ENCODE measurements at places on chromosomes 2 and 18.

DNA sequence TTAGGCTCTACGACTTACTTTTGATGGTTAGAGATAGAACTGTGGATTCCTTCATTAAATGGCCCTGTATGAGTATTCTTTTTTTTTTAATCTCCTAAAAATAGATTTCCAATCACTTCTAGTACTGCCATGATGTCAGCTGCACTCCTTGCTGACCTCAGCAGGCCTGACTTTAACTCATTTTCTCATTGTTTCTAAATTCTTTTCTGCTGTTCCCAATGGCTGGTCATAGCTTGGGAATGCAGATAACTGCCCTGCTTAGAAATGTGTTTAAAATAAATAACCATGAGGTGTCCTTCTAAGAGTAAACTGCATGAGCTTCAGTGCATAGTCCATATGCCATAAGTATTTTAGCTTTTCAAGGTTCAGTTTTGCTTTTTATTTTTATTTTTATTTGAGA, 15.7 kb downstream of the CCDC85A start:
- DNase-seq, result no peak

GRCh38 chr2:207274530-207275189, 108.9 kb upstream of the KLF7 start:
- DNase-seq, result no peak

DNA sequence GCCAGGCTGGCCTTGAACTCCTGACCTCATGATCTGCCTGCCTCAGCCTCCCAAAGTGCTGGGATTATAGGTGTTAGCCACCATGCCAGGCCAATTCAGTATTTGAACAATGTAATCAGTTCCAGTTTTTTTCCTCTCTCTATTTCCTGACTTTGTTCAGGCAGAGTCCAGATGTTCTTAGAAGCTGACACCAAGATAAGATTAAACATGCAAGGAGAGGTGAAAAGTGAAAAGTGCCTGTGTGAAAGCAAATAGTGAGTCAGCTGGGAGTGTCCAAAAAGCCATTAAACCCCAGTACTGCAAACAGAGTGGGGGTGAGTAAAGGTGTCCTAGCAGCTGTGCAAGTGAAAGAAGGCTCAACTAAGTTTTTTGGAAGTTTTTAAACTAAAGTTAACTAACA, 231.5 kb downstream of the PTH2R start:
- DNase-seq, result no peak

DNA sequence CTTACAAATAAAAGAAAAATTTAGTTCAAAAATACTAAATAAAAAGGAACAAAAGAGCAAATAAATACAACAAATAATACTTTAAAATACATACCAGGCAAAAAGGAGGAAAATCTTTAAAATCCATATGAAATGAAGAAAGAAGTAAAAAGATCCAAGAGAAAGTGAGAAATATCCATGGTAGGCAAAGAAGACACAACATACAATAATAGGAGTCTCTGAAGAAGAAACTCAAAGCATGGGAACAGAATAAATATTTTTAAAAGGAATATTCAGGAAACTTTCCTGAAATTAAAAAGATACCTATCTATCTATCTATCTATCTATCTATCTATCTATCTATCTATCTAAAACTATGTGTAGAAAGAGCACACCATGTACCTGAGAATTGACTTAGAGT, 196.8 kb downstream of the TMEM247 start:
- no peak for DNase-seq

GRCh38 chr2:220434385-220434784, 807.0 kb downstream of the SLC4A3 start:
- no peak for DNase-seq
